ENCODE measurements at places on chromosomes 7 and 10. TPM values are rescaled to one million over a fixed set of nuclear protein-coding genes. Genes with fewer than 3 reads are reported as not detected.
A peak's percentile ranks its signal among the peaks of the same experiment; 100 is the strongest.

- H3K4me1 ChIP-seq: peaks cover 15% of the 10 kb centered on the region
- H3K27me3 ChIP-seq: no peaks in the 10 kb centered on the region
- no peaks in the 10 kb centered on the region for H3K36me3 ChIP-seq
- no peak overlapping the region for H3K27ac ChIP-seq
- DNase-seq: no peak
Observed at GRCh38 chr7:43303740-43304241, 191.3 kb downstream of the HECW1 start.

- H3K4me3 ChIP-seq: no peak overlapping the region
- no peaks in the 10 kb centered on the region for H3K27me3 ChIP-seq
- no peaks in the 10 kb centered on the region for H3K36me3 ChIP-seq
- H3K27ac ChIP-seq: no peak overlapping the region
Observed at GRCh38 chr10:51235865-51236264, 161.6 kb downstream of the PRKG1 start.

Gene ASZ1
- not detected for total RNA-seq

Gene OR9A2
- total RNA-seq: 2.6 TPM

GRCh38 chr7:55420530-55420929 lies 55.4 kb downstream of the LANCL2 start:
- H3K4me1 ChIP-seq: no peaks in the 10 kb centered on the region
- no peaks in the 10 kb centered on the region for H3K36me3 ChIP-seq
- no peaks in the 10 kb centered on the region for H3K27me3 ChIP-seq
- no peak overlapping the region for H3K27ac ChIP-seq
- no peak for DNase-seq
- H3K4me3 ChIP-seq: no peak overlapping the region

Gene FAM13C
- total RNA-seq: 0.94 TPM

GRCh38 chr10:71244431-71245419 lies 32.4 kb downstream of the UNC5B start:
- no peaks in the 10 kb centered on the region for H3K27me3 ChIP-seq
- no peaks in the 10 kb centered on the region for H3K4me1 ChIP-seq
- no peak overlapping the region for H3K27ac ChIP-seq
- H3K36me3 ChIP-seq: no peaks in the 10 kb centered on the region
- no peak for DNase-seq

DNA sequence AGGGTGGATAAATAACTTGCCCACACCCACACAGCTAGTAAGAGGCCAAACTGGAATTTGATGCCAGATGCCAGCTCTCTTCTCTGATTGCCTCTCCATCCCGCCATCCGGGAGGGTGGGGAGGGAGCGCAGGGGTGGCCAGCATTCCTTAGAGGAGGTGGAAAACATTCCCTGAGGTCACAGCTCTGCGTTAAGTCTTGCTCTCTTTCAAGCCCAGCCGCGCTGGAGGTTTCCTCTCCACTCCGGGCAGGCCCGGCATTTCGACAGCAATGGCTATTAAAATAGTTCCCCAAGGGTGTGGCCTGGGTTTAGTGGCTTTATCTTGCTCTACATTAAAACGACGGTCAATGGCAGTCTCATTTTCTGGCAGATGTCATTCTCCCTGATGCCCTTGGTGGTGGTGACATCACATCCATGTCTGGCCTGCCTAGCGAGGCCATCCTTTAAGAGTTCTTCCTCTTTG lies 16.1 kb upstream of the C10orf71 start:
- peak; percentile 19 for DNase-seq
- no peaks in the 10 kb centered on the region for H3K4me1 ChIP-seq
- no peaks in the 10 kb centered on the region for H3K27me3 ChIP-seq

- no peak for DNase-seq
- no peaks in the 10 kb centered on the region for H3K27me3 ChIP-seq
- no peaks in the 10 kb centered on the region for H3K4me1 ChIP-seq
Observed at GRCh38 chr10:91198781-91199180, 21.7 kb upstream of the PCGF5 start.

Gene DPYSL4
- total RNA-seq: 23.9 TPM

- H3K27me3 ChIP-seq: peaks cover 10% of the 10 kb centered on the region
- H3K36me3 ChIP-seq: no peaks in the 10 kb centered on the region
- H3K4me1 ChIP-seq: peaks cover 33% of the 10 kb centered on the region
- peak; percentile 92 for DNase-seq
- peak within 1 kb of the TSS; percentile 88 for H3K4me3 ChIP-seq
Observed at GRCh38 chr7:50782375-50783208, at the start of gene GRB10. GRB10 (minus strand) TSS chr7:50782896; CDS start chr7:50732322, 50,574 bp downstream.

Gene SPDYE18
- not detected for total RNA-seq

DNA sequence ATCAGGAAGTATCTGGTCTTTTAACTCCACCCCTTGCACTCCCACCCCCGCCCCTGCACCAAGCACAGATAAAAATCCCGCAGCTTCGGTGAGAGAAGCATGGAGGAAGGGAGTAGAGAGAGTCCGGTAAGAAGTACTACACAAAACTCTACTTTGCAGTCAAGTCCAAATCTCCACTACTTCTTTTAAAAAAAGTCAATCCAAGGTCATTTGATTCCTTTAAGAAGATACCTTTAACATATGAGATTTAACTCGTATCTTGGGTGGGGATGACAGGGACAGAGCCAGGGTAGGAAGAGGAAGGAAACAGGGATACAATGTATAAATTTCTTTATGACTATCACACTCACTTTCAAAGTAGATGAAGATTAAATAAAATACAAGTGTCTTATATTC lies 132.1 kb downstream of the NRBF2 start:
- H3K27me3 ChIP-seq: no peaks in the 10 kb centered on the region
- H3K4me3 ChIP-seq: peak overlapping the region; percentile 67
- peak overlapping the region; percentile 97 for H3K27ac ChIP-seq
- peak; percentile 73 for DNase-seq
- H3K4me1 ChIP-seq: peaks cover 35% of the 10 kb centered on the region

DNA sequence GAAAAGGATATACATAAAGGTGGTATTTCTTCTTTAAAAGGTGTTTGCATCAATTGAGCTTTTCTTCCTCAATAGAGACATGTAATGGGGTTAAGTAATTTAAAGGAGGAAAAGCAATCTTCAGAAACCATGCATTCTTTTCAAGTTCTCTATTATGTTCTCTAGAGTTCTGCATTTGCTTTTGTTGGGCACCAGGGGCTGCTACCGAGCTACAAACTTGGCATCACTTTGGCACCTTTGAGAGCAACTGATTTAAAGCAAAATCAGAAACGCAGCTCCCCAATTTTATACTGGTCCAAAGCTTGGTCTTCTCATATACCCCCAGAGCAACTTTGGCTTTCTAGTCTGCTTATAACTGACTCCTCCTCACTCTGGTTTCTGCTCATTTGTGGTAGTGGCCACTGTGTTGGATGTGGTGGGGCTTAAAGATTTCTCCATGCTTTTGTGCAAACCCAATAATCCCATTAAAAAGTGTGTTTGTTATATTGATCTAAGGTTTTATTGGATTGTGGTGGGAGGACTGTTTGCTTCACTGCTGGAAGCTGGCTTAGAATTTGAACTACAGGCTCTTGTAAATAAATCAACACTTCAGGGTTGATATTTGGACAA lies 712.1 kb downstream of the PHTF2 start:
- peak; percentile 81 for DNase-seq
- H3K36me3 ChIP-seq: no peaks in the 10 kb centered on the region
- H3K4me1 ChIP-seq: peaks cover 15% of the 10 kb centered on the region
- no peak overlapping the region for H3K27ac ChIP-seq

GRCh38 chr10:128087146-128087883 lies 38.9 kb downstream of the MKI67 start:
- H3K27ac ChIP-seq: no peak overlapping the region
- DNase-seq: no peak
- H3K36me3 ChIP-seq: no peaks in the 10 kb centered on the region
- H3K4me1 ChIP-seq: peaks cover 19% of the 10 kb centered on the region
- no peak overlapping the region for H3K4me3 ChIP-seq

GRCh38 chr7:150356265-150356897 lies 12.2 kb upstream of the REPIN1 start:
- no peak overlapping the region for H3K4me3 ChIP-seq
- H3K4me1 ChIP-seq: peaks cover 21% of the 10 kb centered on the region
- peak; percentile 81 for DNase-seq
- no peak overlapping the region for H3K27ac ChIP-seq
- H3K36me3 ChIP-seq: no peaks in the 10 kb centered on the region

DNA sequence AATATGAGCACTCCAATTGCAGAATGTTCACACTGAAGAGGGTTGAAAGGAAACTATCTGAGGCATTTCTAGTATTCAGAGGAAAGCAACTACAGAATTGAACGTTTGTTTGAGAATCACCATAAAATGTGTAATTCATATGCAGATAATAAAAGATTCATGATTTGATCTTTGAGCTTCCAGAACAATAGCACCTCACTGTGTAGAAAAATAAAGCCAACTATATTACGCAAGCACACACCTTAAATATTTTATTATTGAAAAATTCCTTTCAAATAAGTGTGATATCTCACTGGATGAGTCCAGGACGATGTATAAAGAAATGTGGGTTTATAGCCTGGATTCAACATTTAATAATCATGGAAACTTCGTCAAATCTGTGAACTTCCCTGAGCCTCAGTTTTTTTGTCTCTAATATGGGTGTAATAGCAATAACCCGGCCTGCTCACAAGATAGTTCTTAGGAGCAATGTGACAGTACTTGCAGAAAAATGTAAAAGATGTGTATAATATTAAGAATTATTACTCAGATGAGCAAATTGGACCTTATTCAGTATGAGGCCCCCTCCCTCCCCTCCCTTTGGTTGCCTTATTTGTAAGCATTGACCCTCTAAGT lies 11.5 kb upstream of the CAV2 start:
- peaks cover 5% of the 10 kb centered on the region for H3K4me1 ChIP-seq
- no peaks in the 10 kb centered on the region for H3K27me3 ChIP-seq
- no peak overlapping the region for H3K4me3 ChIP-seq
- DNase-seq: no peak
- no peaks in the 10 kb centered on the region for H3K36me3 ChIP-seq

Gene OR2A12
- total RNA-seq: not detected

Gene GIMAP8
- not detected for total RNA-seq

- H3K4me1 ChIP-seq: no peaks in the 10 kb centered on the region
- H3K27me3 ChIP-seq: no peaks in the 10 kb centered on the region
- H3K27ac ChIP-seq: no peak overlapping the region
- H3K4me3 ChIP-seq: no peak overlapping the region
- DNase-seq: no peak
Observed at GRCh38 chr7:72234086-72234485, 178.1 kb downstream of the CALN1 start.

Gene PRPS1L1
- total RNA-seq: not detected

DNA sequence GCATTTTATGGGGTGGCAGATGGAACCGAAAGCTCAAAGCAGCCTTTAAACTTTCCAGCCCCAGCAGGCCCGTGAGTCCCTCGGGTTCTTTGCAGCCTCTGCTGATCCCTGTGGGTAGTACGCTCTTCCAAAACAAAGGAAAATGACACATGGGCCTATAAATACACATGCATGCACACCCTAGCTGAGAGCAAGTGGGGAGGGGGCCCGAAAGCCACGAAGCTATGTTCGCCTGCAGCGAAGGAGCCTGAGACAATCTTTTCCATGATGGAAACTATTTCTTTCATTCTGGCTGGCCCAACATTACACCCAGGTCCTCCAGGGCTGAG lies 32.2 kb downstream of the CALML5 start:
- no peak overlapping the region for H3K4me3 ChIP-seq
- H3K27ac ChIP-seq: peak overlapping the region; percentile 91
- no peak for DNase-seq
- no peaks in the 10 kb centered on the region for H3K27me3 ChIP-seq
- H3K36me3 ChIP-seq: 0 out of 2 replicates have a peak, but pooled peaks cover 3% of the 10 kb centered on the region

Gene ARHGAP22
- total RNA-seq: 10.7 TPM

Measured in GM23338 (cell line).